ENCODE measurements at places on chromosomes 7 and 10.

GRCh38 chr10:8430321-8430720 is 375.8 kb downstream of the GATA3 start:
- no peak for DNase-seq

- no peak for DNase-seq
Observed at GRCh38 chr7:27152816-27153442, 546 bp upstream of the HOXA3 start.

DNA sequence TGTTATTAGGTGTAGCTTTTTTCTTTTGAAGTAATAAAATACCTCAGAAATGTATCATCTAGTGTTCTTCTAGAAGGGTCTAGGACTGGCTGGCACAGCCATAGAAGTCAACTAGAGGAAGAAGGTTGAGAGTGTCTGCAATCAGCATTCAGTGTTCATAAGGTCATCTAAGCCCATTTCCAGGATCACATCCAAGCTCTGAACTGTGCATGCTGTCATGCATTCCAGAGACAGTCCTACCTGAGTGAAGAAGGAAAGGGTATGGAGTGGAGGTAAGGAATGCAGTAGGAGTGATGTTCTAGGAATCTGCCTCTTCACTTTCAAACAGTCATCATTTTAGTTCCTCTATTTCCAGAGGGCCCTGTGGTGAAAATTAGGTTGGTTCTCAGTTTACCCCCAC is 789.7 kb downstream of the GATA3 start:
- no peak for DNase-seq

DNA sequence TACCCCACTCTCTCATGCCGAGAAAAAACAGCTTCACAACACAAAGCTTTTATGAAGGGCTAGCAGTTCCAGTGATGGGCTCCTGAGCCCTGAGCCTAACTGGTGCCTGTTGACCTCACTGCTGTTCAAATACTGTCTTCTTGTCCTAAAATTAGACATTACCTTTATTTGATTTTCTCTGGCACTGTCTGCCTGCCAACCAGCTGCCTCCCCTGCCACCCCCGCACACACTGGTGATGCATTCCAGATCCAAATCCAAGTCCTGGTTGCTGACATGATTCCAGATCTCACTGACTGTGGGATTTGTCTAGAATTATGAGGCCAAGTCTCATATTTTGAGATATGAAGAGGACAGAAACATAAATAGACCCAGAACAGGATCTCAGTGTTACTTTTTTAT is 816.2 kb downstream of the NRG3 start:
- no peak for DNase-seq

GRCh38 chr7:12802070-12802469 is 114.6 kb downstream of the ARL4A start:
- DNase-seq = no peak

DNA sequence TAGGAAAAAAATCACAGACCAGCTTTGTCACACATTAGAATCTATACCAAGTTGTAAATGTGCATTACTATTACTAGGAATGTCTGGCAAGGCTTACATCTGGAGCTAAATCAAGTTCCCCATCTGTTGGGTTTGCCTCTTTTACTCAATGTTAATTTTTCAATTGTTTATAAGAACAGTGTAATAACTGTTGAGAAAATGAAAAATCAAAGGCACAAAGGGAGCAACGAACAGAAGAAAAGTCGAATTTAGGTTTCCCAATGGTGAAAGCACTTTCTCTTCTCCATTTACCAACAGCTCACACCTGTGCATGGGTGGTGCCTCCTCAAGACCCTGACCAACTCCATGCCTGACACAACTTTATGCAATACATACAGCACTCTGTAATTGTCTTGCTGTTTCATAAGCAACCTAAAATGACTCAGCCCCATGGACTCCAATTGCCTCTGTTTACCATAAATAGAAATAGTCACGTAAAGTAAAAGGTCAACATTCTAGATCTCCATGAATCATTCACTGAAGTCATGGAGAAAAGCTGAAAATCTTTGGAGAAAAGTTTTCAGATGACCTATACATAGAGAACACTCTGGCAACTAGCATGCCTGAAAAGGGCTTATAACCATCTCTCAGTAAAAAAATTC is 95.5 kb upstream of the KCNIP2 start:
- no peak for DNase-seq

DNA sequence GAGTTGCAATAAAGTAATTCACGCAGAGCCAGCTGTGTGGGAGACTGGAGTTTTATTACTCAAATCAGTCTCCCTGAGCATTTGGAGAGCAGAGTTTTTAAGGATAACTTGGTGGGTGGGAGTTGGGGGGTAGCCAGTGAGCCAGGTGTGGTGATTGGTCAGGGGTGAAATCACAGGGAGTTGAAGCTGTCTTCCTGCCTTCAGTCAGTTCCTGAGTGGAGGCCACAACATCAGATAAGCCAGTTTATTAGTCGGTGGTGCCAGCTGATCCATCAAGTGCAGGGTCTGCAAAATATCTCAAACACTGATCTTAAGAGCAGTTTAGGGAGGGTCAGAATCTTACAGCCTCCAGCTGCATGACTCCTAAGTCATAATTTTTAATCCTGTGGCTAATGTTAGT is 3.3 kb upstream of the CYP51A1 start:
- DNase-seq = no peak

GRCh38 chr7:2645274-2645868 is 13.6 kb downstream of the TTYH3 start:
- no peak for DNase-seq

DNA sequence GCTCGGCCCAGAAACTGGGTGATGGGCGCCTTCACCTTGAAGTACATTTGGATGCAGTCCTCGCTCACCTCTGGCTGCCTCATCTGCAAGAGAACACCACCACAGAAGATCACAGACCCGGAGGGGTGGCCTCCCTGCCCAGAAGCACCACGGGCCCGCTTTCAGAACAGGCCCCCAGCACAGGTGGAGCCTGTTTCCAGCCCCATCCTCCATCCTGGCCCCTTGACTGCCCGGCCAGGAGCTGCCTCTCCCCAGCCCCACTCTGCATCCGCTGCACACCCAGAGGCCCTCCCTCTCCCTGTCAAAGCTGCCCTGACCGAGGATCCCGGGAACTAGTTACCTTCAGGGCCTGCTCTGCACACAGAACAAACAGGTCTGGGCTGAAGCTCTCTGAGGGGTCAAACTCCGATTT is 724 bp downstream of the CFAP46 start:
- no peak for DNase-seq

GRCh38 chr7:1623810-1624209 is 46.3 kb upstream of the ELFN1 start:
- no peak for DNase-seq

DNA sequence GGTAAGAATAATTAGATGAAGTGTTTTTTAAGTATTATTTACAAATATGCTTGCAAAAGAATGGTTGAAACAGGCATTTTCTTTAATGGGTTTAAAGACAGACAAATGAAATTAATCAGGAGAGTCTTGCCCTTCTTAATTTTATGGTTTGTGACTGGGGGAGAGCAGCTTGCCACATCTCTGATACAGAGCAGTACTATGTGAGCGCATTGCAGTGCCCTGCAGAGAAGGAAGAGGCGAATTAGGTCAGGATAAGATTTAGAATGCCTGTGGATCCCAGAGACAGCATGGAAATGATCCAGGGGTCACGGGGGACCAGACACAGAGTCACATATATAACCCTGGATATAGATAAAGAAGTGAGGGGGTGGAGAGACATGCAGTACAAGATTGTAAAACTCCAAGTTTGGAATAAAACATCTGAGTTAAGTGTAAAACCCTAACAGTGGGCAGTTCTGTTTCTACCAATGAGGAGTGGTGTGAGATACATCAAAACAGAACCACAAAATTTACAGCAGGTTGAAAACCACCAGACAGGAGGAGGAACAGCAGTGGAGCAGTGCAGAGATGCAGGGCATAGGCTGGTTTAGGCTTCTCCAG is 125.5 kb downstream of the FAM204A start:
- DNase-seq = no peak

- DNase-seq = no peak
Observed at GRCh38 chr10:71014021-71014805, 125.8 kb upstream of the PCBD1 start.
